ENCODE measurements at places on chromosomes 3 and 15.

DNA sequence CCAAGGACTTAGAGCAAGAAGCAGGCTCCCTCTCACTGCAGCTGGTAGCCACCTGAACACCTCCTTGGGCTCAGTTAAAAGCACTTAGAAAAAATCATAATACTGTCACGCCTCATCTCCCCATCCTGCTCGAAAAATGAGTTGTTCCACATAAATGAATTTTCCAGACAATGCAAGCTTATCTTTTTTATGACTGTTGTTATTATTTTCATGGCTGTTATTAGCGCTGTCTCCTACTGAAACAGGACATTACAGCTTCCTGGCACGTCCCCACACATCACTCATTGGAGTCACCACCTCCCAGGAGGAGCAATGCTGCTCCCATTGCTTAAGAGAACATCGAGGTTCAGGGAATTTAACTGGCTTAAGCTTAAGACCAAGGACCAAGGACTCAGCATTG, 26.5 kb downstream of the CCDC33 start:
- no peak for DNase-seq
- no peaks in the 10 kb centered on the region for H3K36me3 ChIP-seq
- H3K4me3 ChIP-seq = no peak overlapping the region
- no peaks in the 10 kb centered on the region for H3K4me1 ChIP-seq
- no peak overlapping the region for H3K27ac ChIP-seq

GRCh38 chr3:133747907-133748639, 1.9 kb downstream of the TF start:
- DNase-seq = no peak
- H3K4me1 ChIP-seq = no peaks in the 10 kb centered on the region
- no peaks in the 10 kb centered on the region for H3K36me3 ChIP-seq
- H3K4me3 ChIP-seq = no peak overlapping the region

GRCh38 chr3:58524326-58524888, 12.6 kb downstream of the ACOX2 start:
- H3K36me3 ChIP-seq = no peaks in the 10 kb centered on the region
- no peak for DNase-seq
- no peak overlapping the region for H3K27ac ChIP-seq
- H3K4me3 ChIP-seq = no peak overlapping the region
- no peaks in the 10 kb centered on the region for H3K27me3 ChIP-seq

GRCh38 chr3:188446014-188446413, 292.1 kb downstream of the LPP start:
- H3K27me3 ChIP-seq = no peaks in the 10 kb centered on the region
- H3K4me1 ChIP-seq = peaks cover 2% of the 10 kb centered on the region
- H3K4me3 ChIP-seq = no peak overlapping the region
- DNase-seq = no peak
- peaks cover 5% of the 10 kb centered on the region for H3K36me3 ChIP-seq

GRCh38 chr3:61933798-61934504, 372.6 kb downstream of the PTPRG start:
- DNase-seq = no peak
- no peaks in the 10 kb centered on the region for H3K27me3 ChIP-seq
- H3K4me1 ChIP-seq = no peaks in the 10 kb centered on the region

- peaks cover 15% of the 10 kb centered on the region for H3K4me1 ChIP-seq
- no peak for DNase-seq
- no peaks in the 10 kb centered on the region for H3K36me3 ChIP-seq
- H3K27ac ChIP-seq = no peak overlapping the region
These were observed 71.5 kb upstream of the MEX3B start for GRCh38 chr15:82117296-82117695.

- no peaks in the 10 kb centered on the region for H3K27me3 ChIP-seq
- H3K36me3 ChIP-seq = no peaks in the 10 kb centered on the region
- no peak overlapping the region for H3K4me3 ChIP-seq
- no peaks in the 10 kb centered on the region for H3K4me1 ChIP-seq
- H3K27ac ChIP-seq = no peak overlapping the region
These were observed 337.2 kb downstream of the VGLL3 start for GRCh38 chr3:86653661-86654205.

DNA sequence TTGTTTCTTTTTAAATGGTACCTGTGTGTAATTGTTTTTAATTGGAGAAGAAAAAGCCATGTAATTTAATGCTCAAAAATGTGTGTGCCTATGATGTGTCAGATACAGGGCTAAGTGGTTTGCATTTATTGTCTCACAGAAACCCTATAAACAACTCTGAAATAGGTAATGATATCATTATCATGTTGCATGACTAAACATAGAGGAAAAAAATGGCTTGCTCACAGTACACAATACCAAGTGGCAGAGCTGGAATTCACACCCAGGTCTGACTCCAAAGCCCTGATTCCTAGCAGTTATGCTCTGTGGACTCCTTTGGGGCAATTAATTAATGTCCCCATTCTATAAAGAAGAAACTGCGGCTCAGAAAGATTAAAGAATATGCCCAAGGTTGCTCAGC, 237.4 kb upstream of the TRIM42 start:
- H3K27ac ChIP-seq = no peak overlapping the region
- no peaks in the 10 kb centered on the region for H3K27me3 ChIP-seq
- H3K4me3 ChIP-seq = no peak overlapping the region
- no peaks in the 10 kb centered on the region for H3K4me1 ChIP-seq
- H3K36me3 ChIP-seq = no peaks in the 10 kb centered on the region

GRCh38 chr3:165884518-165884917, 47.3 kb upstream of the BCHE start:
- no peaks in the 10 kb centered on the region for H3K27me3 ChIP-seq
- no peak for DNase-seq
- H3K4me3 ChIP-seq = no peak overlapping the region
- no peaks in the 10 kb centered on the region for H3K36me3 ChIP-seq
- H3K27ac ChIP-seq = no peak overlapping the region
- no peaks in the 10 kb centered on the region for H3K4me1 ChIP-seq

DNA sequence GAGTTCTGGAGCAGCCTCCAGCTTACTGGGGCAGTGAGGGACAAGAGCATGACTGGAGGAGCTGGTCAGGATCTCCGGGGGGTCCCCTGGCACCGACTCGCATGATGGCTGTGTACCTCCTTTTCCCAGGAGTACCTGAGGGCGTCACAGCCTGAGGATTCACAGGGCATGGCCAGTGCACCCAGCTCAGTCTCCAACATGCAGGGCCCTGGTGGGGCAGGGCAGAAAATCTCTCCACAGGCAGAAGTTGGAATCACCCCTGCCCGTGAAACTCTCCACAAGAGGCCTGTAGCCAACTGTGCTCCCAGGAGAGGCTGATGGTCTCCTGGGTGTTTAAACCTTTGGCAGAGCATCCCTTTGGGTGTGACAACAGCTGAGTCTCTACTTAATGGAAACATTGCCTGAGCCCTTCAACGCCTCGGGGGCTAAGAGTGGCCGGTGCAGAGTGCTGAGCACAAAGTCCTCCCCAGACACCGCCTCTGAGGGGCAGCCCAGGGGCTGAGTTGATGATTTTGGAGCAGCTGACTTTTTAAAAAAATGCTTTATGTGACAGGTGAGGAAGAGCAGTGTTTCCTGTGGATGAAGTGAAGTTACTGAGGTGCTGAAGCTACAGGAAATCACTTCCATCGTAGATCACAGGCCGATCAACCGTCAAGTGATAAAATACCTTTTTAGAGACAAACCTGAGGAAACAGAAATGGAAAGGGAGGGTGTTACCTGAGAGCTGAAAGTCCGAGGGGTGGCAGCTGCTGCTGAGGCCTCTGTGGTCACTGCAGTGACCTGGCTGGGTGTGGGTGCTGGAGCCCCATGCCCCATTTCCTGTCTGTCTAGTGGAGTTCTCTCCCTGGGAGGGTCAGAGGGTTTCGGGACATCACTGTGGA, 21.9 kb upstream of the CXCR6 start:
- DNase-seq = no peak
- H3K4me3 ChIP-seq = no peak overlapping the region

DNA sequence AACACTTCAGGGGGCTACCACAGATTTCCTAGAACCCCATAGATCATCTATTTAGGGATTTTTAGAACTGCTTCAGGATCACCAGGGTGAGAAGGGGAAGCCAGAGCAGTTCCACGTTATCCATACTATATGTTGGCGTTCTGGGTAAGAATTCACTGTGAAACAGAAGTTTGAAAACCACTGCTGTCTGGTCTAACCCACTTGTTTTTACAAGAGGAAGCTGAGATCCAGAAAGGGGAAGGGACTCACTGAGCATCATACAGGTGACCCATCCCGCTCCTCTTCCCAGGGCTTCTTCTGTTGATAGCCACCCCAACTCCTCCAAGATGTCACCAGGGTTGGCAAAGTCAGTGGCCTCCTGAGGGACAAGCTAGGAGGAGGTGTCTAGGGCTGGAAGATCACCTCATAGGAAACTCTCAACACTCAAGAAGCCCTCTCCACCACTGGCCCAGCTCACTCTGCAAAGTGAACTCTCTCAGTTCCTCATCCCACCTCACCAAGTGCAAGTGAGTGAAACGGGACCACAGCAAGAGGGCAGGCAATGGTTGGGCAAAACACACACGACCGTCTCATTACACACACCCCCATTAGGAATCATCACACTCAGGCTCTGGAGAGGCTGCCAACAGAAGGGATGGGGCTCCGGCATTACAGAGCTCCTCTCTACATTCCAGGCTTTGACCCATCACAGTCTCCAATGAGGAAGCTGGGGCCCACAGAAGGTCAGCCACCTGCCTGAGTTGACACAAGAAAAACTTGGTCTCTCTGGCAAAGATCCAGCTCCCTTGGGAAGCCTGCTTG, 1.8 kb downstream of the DAPK2 start:
- H3K27me3 ChIP-seq = 0 out of 2 replicates have a peak, but pooled peaks cover 3% of the 10 kb centered on the region
- no peak overlapping the region for H3K27ac ChIP-seq
- no peak overlapping the region for H3K4me3 ChIP-seq
- no peak for DNase-seq

DNA sequence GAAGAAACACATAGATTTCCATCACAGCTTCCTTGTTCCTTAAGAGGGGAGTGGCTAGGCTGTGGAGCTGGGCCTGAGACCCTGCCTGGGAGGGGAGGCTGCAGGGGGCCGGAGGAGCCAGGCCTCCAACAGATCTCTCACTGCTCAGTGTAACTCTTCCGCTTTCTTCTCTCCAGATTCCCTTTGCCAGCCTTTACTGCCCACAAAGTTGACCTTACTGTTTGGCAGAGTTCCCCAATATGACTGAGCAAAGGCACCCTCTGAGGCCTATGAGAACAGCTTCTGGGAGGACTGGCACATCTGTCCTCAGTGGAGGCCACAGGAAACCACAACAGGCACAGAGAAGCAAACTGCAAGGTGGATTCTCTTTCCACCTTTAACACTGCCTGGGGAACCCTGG, 38.1 kb downstream of the SLCO2A1 start:
- H3K27ac ChIP-seq = no peak overlapping the region
- DNase-seq = no peak
- peaks cover 14% of the 10 kb centered on the region for H3K4me1 ChIP-seq
- no peak overlapping the region for H3K4me3 ChIP-seq

GRCh38 chr15:75224281-75224680, 22.6 kb downstream of the C15orf39 start:
- no peak overlapping the region for H3K4me3 ChIP-seq
- DNase-seq = no peak
- no peak overlapping the region for H3K27ac ChIP-seq
- no peaks in the 10 kb centered on the region for H3K27me3 ChIP-seq
- H3K36me3 ChIP-seq = no peaks in the 10 kb centered on the region

DNA sequence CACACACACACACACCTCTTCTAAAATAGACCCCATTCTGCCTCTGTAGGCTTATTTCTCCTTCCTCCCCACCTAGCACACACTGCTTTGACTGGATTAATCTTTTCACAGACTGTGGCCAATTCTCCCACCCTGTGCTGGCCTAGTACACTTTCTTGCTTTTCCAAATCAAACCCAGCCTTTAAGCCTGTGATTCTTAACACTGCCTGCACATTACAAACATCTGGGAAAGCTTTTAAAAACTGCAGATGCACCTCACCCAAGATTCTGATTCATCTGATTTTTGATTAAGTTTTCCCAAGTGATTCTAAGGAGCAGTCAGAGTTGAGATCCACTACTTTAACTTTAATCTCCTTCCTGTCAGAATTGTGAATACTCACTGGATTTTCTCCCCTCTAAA, 12.8 kb downstream of the CSNK1G1 start:
- H3K36me3 ChIP-seq = peaks cover 3% of the 10 kb centered on the region
- H3K27ac ChIP-seq = no peak overlapping the region
- DNase-seq = no peak
- H3K27me3 ChIP-seq = no peaks in the 10 kb centered on the region

GRCh38 chr3:135618123-135618522, 347.4 kb upstream of the PPP2R3A start:
- H3K4me1 ChIP-seq = no peaks in the 10 kb centered on the region
- no peaks in the 10 kb centered on the region for H3K36me3 ChIP-seq

GRCh38 chr15:63892794-63893441, 59.2 kb upstream of the HERC1 start:
- no peak overlapping the region for H3K27ac ChIP-seq
- H3K4me3 ChIP-seq = no peak overlapping the region
- H3K36me3 ChIP-seq = no peaks in the 10 kb centered on the region
- no peak for DNase-seq
- no peaks in the 10 kb centered on the region for H3K27me3 ChIP-seq

DNA sequence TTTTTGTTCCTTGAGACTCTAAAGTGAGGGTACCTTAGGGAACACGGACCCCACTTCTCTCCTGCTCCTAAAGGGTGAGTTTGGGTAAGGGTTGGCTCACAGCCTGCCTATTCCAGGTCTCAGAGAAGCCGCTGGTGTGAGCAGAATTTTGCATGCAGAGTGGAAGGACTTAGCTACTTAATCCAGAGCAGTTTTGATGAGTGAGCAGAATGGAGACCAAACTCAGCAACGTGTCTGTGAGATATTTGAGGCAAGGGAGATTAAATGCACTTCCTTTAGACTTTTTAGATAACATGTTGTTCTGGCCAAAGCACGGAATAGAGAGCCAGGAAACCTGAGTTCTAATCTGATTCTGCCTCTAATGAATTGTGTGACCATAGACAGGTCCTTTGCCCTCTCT, 5.1 kb downstream of the SLC24A1 start:
- H3K4me1 ChIP-seq = no peaks in the 10 kb centered on the region
- no peak overlapping the region for H3K4me3 ChIP-seq
- H3K27ac ChIP-seq = no peak overlapping the region
- DNase-seq = no peak

DNA sequence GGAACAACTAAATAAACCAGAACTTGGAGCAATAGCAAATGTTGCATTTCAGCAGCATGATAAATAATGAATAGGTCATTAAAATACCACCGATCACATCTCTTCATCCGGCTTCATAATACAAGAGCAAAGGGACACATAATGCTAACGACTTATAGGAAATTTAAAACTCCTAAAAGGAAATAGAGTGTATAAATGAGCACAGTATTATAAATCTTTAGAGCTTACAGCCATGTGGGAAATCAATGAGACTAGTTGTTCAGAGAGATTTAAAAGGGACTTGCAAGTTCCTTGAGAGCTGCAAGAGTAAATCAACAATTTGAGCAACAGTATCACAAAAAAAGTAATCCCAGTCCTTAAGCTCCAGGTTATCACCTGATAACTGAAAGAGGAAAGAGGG, 677.0 kb downstream of the PLOD2 start:
- H3K4me1 ChIP-seq = no peaks in the 10 kb centered on the region
- DNase-seq = no peak
- no peak overlapping the region for H3K27ac ChIP-seq
- no peaks in the 10 kb centered on the region for H3K36me3 ChIP-seq
- H3K27me3 ChIP-seq = no peaks in the 10 kb centered on the region

- no peak for DNase-seq
- H3K4me3 ChIP-seq = no peak overlapping the region
- H3K4me1 ChIP-seq = peaks cover 16% of the 10 kb centered on the region
- H3K27me3 ChIP-seq = no peaks in the 10 kb centered on the region
- H3K27ac ChIP-seq = no peak overlapping the region
- no peaks in the 10 kb centered on the region for H3K36me3 ChIP-seq
These were observed 32.8 kb downstream of the KAT2B start for GRCh38 chr3:20073068-20073467.

GRCh38 chr3:45317710-45318109, 70.7 kb upstream of the LARS2 start:
- no peak for DNase-seq
- no peaks in the 10 kb centered on the region for H3K4me1 ChIP-seq
- H3K36me3 ChIP-seq = no peaks in the 10 kb centered on the region
- H3K27ac ChIP-seq = no peak overlapping the region
- no peak overlapping the region for H3K4me3 ChIP-seq
- no peaks in the 10 kb centered on the region for H3K27me3 ChIP-seq

All from SJSA1 (cell line).